ENCODE measurements at places on chromosomes 1 and 21.

DNA sequence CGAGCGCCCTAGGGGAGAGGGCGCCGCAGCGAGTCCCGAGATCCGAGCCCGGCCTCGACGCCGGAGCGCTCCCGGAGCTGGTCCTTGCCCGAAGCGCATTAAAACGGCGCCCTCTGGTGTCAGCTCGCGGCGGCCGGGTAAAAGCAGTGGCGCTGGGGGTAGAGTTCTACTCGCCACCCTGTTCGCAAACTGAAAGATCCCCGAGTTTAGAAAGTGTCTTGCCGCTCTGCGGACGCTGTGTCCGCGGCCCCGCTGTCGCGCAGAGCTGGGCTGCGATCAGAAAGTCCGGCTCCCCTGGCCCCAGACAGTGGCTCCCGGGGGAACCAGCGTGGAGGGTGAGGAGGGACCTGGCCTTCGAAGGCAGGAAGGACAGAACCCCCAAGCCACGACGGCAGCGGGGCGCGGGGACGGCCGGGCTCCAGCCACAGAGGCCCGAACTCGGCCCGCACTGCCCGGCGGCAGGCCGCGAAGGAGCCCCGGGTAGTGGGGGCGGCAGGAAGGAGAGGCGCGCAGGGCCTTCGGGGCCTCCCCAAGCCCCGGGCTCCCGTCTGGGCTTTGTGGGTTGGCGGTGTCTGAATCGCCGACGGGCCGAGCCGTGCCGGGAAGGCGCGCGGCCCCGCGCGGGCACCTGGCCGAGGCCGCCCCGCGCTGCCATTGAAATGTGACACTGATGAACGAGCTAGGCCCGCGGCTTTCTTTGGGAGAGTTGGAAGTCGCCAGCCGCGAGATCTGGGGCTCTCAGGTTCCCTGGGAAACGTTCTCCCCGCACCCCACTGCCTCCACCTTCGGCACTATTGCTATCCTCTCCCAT, 39.1 kb upstream of the NFIA start:
- DNase-seq: peak; percentile 91

GRCh38 chr1:4219826-4220225, 319.8 kb upstream of the C1orf174 start:
- DNase-seq: no peak

- DNase-seq: peak; percentile 63
These were observed at the start of gene RPS6KA1 for GRCh38 chr1:26529655-26530409. RPS6KA1 (plus strand) TSS chr1:26529761; CDS start chr1:26529921, 160 bp downstream.

- no peak for DNase-seq
These were observed 40.8 kb upstream of the UTS2 start for GRCh38 chr1:7893529-7894180.

DNA sequence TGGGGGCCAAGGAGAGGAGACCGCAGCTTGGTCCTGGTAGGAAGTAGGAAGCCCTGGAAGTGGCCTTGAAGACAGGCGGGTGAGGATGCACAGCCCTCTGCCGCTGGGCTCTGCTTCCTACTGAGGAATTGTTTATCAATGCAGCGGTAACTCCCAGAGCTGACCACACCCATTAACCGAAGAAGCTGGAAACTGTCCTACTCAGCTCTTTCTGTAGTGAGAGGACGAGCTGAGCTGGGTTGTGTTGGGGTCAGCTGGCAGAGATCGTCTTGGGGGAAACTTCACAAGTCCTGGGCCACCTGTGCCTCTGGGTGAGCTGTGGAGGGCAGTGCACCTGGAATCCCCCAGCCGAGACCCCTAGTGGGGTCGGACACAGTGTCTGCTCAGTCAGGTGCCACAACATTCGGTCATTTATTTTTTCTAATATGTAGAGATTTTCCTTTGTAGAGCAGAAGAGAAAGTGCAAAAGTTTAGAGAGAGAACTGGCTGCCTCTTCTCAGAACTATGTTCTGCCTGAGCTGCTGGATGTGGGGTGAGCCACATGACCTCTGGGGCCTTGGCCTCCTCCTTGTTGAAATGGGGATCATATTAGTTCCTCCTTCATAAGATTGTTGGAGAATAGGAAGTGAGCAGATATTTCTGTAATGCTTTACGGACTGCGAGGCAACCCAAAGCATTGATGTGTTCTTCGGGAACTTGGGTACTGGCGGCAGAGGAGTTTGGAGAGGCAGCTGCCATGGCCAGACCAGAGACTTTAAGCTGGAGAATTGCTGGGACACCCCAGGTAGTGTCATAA, 3.6 kb downstream of the NECAP2 start:
- no peak for DNase-seq

GRCh38 chr1:208251911-208252835, 8.0 kb upstream of the PLXNA2 start:
- peak; percentile 69 for DNase-seq

GRCh38 chr1:13627127-13627526, 43.5 kb downstream of the PDPN start:
- no peak for DNase-seq

Data from retina (tissue), 1 donor.